ENCODE measurements at places on chromosomes 2 and 18.

DNA sequence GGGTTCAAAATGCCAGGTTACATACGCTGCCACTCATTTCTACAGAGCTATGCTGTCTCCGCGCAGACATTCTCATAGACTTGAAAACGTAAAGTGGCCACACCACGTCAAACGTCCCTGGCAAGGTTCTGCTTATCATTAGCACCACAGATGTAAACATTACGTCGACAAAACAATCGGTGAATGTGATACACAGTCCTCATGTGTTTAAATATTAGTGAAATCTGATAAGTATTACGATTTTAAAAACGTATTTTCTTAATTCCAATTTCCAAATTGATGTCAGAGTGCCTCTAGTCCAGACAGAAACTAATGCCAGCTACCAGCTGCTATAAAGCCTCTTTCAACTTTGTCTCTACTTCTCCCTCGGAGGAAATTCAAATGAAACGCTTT lies 1.2 kb downstream of the STK17B start:
- H3K27ac ChIP-seq = peak overlapping the region; percentile 100
- no peaks in the 10 kb centered on the region for H3K27me3 ChIP-seq
- peak; percentile 69 for DNase-seq
- peak overlapping the region; percentile 97 for H3K4me3 ChIP-seq
- peaks cover 66% of the 10 kb centered on the region for H3K36me3 ChIP-seq
- H3K4me1 ChIP-seq = peaks cover 50% of the 10 kb centered on the region

DNA sequence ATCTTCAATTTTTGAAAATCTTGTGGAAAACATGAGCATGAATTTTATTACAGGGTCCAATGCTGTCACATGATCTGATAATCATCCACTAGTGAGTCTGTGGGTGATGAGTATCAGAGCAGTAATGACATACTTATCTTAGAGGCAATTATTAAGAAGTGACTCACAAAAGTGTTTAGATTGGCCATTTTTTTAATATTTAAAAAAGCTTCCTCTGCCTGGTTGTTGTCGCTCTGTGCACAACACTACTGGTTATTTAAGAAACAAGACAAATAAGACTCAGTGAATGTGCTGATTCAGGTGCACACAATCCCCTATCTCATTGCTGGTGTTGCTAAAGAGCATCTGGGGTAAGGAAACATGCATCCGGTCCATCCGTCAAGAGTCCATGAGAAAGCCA lies 665.8 kb upstream of the ZEB2 start:
- no peaks in the 10 kb centered on the region for H3K36me3 ChIP-seq
- peaks cover 9% of the 10 kb centered on the region for H3K27me3 ChIP-seq
- no peaks in the 10 kb centered on the region for H3K4me1 ChIP-seq
- no peak overlapping the region for H3K27ac ChIP-seq
- no peak for DNase-seq
- H3K4me3 ChIP-seq = no peak overlapping the region

DNA sequence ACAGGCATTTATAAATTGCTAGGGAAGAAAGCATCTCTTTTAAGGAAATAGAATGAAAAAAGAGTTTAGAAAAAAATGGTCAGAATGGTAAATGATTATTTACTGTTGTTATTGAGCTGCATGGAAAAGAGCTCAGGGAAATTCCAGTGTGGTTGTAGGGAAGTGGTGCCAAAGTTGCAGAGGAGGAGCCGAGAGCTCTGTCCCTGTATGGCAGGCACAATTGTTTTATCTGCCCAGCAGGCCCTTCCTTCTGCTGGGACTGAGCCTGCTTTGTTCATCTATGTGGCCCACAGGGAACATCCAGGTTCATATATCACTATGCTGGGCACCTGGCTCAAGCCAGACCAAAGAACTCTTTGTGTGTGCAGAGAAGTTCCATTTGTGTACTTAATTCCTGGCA lies 80.8 kb upstream of the AGAP1 start:
- no peak overlapping the region for H3K4me3 ChIP-seq
- peaks cover 55% of the 10 kb centered on the region for H3K27me3 ChIP-seq
- no peak overlapping the region for H3K27ac ChIP-seq

- H3K4me3 ChIP-seq = no peak overlapping the region
- H3K27me3 ChIP-seq = peaks cover 5% of the 10 kb centered on the region
- no peaks in the 10 kb centered on the region for H3K4me1 ChIP-seq
- no peak for DNase-seq
- H3K27ac ChIP-seq = no peak overlapping the region
- no peaks in the 10 kb centered on the region for H3K36me3 ChIP-seq
Measured at GRCh38 chr2:165376571-165376975, 92.9 kb upstream of the CSRNP3 start.

GRCh38 chr18:79608999-79609461 lies 70.6 kb upstream of the CTDP1 start:
- no peak for DNase-seq
- H3K27ac ChIP-seq = no peak overlapping the region
- no peaks in the 10 kb centered on the region for H3K36me3 ChIP-seq
- peaks cover 26% of the 10 kb centered on the region for H3K27me3 ChIP-seq
- no peak overlapping the region for H3K4me3 ChIP-seq
- H3K4me1 ChIP-seq = no peaks in the 10 kb centered on the region

DNA sequence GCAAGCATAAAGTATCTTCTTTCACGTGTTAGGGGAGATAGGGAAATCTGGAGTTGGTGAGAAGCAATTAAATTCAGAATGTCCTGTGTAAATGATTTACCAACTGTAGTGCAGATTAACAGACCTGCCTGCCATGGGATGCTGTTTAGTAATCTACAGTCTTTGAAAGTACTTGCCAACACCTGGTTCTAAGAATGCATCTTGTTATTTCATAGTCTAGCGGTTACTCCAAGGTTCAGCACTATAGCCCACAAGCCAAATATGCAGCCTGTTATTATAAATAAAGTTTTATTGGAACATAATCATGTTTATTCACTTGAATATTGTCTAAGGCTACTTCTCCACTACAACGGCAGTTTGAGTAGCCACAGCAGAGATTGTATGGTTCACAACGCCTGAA lies 100.8 kb downstream of the OSBPL6 start:
- no peaks in the 10 kb centered on the region for H3K36me3 ChIP-seq
- no peak for DNase-seq
- H3K4me1 ChIP-seq = no peaks in the 10 kb centered on the region
- no peak overlapping the region for H3K27ac ChIP-seq
- no peak overlapping the region for H3K4me3 ChIP-seq
- peaks cover 46% of the 10 kb centered on the region for H3K27me3 ChIP-seq

DNA sequence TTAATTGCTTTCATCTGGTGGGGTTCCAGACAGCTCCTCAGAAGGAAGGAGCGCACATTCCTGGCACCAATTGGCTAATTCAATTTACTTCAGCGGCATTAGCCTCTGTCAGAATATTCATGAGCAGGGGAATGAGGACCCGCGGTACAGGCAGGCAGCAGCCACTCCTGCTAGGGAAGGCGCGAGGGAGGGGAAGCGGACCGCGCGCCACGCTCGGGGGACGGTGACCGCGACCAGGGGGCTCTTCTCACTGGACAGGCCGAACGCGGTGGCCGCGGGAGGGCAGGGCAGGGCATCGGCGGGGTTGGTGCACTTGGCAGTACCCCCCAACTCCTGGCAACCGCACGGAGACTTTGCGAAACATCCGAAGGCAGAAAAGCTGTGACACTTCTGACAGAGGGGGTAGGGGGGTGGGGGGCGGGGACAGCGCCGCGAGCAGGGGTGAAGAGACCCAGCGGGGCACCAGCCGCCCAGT lies at the start of gene CDH20:
Gene CDH20, plus strand, starts transcription at position 160 of the 475 bp plus-strand sequence.
- peaks cover 3% of the 10 kb centered on the region for H3K36me3 ChIP-seq
- DNase-seq = no peak
- peak within 1 kb of the TSS; percentile 40 for H3K4me3 ChIP-seq

DNA sequence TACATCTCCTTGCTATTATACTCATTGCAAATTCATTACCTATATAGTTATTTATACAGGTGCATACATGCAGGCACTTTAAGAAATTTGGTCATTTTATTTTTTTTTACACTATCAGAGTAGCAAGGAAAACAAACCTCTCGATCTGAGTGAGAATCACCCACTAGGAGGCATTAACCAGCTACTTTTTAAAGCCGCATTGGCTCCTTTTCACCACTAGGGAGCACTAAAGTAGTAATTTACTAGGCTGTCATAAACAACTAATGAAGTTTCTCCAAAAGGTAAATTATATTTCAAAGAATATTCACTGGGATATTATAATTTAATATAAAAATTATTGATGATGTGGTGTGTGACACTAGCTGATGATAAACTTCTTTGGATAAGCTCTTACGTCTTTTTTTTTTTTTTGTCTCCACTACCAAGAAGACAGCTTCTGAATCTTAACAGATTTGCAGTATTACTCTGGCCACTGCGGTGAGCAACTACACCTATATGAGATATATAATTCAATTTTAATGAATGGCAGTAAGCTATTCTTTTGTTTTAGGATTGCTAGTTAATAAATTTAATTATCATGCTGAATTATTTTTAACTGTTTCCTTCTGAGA lies 101.9 kb downstream of the NOL4 start:
- H3K27ac ChIP-seq = no peak overlapping the region
- H3K4me1 ChIP-seq = no peaks in the 10 kb centered on the region
- DNase-seq = no peak
- no peaks in the 10 kb centered on the region for H3K27me3 ChIP-seq

DNA sequence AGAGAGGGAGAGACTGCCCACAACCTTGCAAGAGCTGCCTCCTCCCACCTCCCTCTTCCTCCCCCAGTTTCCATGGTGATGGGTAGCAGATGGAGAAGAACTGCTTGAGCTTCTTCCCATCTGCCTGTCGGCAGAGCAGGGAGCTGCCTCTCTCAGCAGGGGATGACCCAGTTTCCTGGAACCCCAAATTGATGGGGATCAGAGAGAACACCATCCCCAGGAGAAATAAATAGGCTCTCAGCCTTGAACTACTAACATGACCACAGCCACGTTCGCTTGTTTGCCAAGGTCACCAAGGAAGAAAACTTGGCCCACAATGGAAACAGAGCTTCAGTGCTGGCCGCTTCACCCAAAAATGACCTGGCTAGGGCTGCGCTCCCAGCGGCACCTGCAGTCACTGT lies 82.2 kb downstream of the ADD2 start:
- peaks cover 3% of the 10 kb centered on the region for H3K36me3 ChIP-seq
- H3K4me3 ChIP-seq = no peak overlapping the region
- peaks cover 31% of the 10 kb centered on the region for H3K27me3 ChIP-seq
- DNase-seq = no peak
- no peak overlapping the region for H3K27ac ChIP-seq
- peaks cover 3% of the 10 kb centered on the region for H3K4me1 ChIP-seq

GRCh38 chr2:218166791-218167190 lies at the start of gene CXCR1:
CXCR1 (minus strand) TSS chr2:218166962; CDS start chr2:218165211, 1,751 bp downstream.
- peaks cover 5% of the 10 kb centered on the region for H3K36me3 ChIP-seq
- peaks cover 25% of the 10 kb centered on the region for H3K4me1 ChIP-seq
- H3K27me3 ChIP-seq = peaks cover 13% of the 10 kb centered on the region
- peak; percentile 19 for DNase-seq

DNA sequence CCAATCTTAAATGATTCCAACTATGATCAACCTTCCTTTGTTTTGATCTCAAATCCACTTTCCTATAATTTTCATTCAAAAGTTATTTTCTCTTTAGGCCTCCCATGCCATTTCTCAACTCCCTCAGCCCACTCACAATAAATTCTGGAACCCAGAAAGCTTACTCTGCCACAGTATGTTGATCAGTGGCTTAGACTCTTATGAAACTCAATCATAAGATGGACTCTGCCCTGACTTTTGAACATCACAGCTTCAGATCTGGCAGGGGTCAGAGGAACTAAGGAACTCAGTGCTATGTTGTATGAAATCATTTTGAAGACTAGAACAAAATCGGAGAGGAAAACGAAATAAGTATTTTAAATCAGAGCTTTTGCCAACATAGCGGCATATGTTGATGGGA lies 59.8 kb upstream of the LGALSL start:
- no peak overlapping the region for H3K27ac ChIP-seq
- no peaks in the 10 kb centered on the region for H3K36me3 ChIP-seq
- DNase-seq = no peak
- H3K27me3 ChIP-seq = peaks cover 9% of the 10 kb centered on the region

GRCh38 chr2:200359552-200359951 lies 53.1 kb downstream of the SPATS2L start:
- H3K27ac ChIP-seq = no peak overlapping the region
- DNase-seq = no peak
- no peaks in the 10 kb centered on the region for H3K4me1 ChIP-seq
- H3K27me3 ChIP-seq = no peaks in the 10 kb centered on the region
- H3K36me3 ChIP-seq = no peaks in the 10 kb centered on the region
- H3K4me3 ChIP-seq = no peak overlapping the region

DNA sequence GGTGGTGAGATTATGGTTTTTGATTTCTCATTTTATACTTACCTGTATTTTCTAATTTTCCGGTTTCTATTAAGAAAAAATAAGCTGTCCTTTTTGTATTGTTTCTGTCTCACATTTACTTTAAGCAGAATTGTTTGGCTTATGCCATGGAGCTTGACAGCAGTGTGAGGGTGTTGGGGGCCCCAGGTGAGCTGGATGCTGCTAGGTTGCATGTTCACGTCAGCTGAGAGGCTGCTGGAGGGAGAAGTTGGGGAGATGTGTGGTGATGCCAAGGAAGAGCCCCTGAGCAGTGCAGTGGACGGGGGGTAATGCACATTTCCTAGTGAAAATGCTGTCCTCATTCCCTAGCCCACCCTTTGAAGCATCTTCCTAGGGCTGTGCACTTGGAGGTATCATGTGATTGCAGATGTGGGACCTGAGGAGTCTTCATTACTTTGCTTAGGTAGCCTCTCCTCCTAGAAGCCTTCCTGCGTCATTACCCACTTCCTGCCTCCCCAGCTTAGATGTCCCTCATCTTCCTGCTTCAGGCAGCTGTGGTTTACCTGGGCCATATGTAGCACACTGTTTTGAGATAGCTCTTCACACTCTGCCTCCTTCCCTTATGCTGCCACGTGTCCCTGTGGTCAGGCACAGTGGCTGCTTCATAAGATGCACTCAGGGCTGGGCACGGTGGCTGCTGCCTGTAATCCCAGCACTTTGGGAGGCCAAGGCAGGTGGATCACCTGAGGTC lies 16.2 kb downstream of the ATG16L1 start:
- H3K36me3 ChIP-seq = peaks cover 72% of the 10 kb centered on the region
- peak overlapping the region; percentile 65 for H3K4me3 ChIP-seq
- peak; percentile 77 for DNase-seq
- H3K4me1 ChIP-seq = peaks cover 74% of the 10 kb centered on the region
- H3K27ac ChIP-seq = peak overlapping the region; percentile 95

- no peak overlapping the region for H3K27ac ChIP-seq
- no peaks in the 10 kb centered on the region for H3K4me1 ChIP-seq
- no peaks in the 10 kb centered on the region for H3K27me3 ChIP-seq
- H3K4me3 ChIP-seq = no peak overlapping the region
- DNase-seq = no peak
- peaks cover 2% of the 10 kb centered on the region for H3K36me3 ChIP-seq
Measured at GRCh38 chr2:228432116-228432515, 250.6 kb upstream of the SPHKAP start.

Measured in effector memory CD8-positive, alpha-beta T cell (primary cell).